ENCODE measurements at places on chromosomes 6 and 20.
A peak's percentile ranks its signal among the peaks of the same experiment; 100 is the strongest.

- DNase-seq, result no peak
These were observed 109.6 kb downstream of the MANEA start for GRCh38 chr6:95686895-95687294.

GRCh38 chr6:123533862-123534648 lies 102.7 kb downstream of the TRDN start:
- DNase-seq, result no peak

- DNase-seq, result no peak
These were observed 10.7 kb downstream of the CLDN20 start for GRCh38 chr6:155274533-155274932.

- no peak for DNase-seq
These were observed 66.7 kb downstream of the FAM229B start for GRCh38 chr6:112153926-112154607.

DNA sequence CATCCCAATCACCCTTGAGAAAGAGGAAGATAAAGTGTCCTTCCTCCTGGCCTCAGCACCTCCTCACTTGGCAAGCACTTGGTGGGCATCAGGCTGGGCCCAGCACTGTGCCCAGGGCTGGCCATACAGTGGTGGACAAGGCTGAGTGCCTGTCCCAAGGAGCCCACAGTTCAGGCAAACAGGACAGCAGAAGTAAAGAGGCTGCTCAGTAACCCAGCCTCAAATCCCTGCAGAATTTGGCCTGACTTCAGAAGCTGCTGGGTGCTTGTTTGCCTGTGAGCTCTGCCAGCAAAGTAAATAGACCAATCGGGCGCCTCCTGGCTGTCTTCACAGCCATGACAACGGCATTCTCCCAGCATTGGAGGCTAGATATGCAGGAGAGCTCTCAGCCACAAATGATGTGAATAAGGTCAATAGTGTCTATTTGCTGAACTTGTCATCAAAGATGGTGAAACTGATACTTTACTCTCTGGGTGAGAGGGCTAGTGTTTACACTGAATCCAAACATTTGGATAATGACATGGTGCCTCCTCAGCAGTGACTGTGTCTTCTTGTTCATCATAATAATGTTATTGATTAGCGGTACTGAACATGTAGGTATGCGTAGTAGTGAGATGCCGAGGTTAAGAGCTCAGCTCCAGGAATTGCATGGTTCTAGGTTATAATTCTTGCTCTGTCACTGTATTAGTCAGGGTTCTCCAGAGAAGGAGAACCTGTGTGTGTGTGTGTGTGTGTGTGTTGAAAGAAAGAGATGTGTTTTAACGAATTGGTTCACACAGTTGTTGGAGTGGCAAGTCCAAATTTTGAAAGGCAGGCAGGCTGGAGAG lies 36.9 kb upstream of the FANCE start:
- peak; percentile 30 for DNase-seq

Measured in skin of body (tissue), 3 donors.